Stimulated activated CD8-positive, alpha-beta memory T cell treated with anti-CD3 and anti-CD28 coated beads, Interleukin-15, amount 100 ng/mL, for 4 hours (primary cell): ENCODE measurements at places on chromosomes 7 and 10.

- no peak for DNase-seq
Observed at GRCh38 chr7:142389544-142389943, 131.7 kb upstream of the PRSS58 start.

DNA sequence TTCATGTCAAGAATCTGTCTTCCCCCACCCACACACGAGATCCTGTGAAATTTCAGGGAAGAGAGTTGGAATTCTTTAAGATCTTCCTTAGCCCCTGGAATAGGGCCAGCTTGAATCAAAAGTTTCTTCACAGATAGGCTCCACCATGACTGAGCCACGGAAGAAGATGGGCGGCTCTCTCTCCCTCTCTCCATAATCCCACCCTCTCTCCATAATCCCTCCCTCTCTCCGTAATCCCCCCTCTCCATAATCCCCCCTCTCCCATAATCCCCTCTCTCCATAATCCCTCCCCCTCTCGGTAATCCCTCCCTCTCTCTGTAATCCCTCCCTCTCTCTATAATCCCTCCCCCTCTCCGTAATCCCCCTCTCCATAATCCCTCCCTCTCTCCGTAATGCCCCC lies 20.4 kb downstream of the SHH start:
- no peak for DNase-seq

DNA sequence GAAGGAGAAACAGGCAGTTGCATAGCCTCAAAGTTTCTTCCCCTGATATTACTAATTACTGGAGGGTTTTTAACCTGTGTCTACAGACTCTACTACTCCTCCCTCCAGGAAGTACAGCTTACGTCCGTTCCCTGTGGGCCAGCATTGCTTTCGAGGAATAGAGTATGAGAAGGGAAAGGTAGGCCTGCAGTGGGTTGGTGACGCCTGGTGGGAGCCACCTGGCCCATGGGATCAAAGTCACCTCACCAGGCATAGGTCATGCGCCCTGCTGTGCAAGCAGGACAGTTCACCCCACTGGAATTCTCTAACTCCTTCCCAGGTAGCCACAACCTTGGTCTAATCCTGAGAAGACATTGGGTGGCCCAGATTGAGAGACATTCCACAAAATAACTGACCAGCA lies 29.8 kb downstream of the LMTK2 start:
- DNase-seq: no peak

- no peak for DNase-seq
Observed at GRCh38 chr7:117875566-117875965, 2.3 kb upstream of the CTTNBP2 start.

GRCh38 chr7:98206451-98207330 lies 4.5 kb upstream of the BHLHA15 start:
- no peak for DNase-seq

- no peak for DNase-seq
Observed at GRCh38 chr7:43353902-43354301, 229.0 kb upstream of the STK17A start.

GRCh38 chr10:96325719-96326373 lies 21.6 kb downstream of the DNTT start:
- DNase-seq: no peak

DNA sequence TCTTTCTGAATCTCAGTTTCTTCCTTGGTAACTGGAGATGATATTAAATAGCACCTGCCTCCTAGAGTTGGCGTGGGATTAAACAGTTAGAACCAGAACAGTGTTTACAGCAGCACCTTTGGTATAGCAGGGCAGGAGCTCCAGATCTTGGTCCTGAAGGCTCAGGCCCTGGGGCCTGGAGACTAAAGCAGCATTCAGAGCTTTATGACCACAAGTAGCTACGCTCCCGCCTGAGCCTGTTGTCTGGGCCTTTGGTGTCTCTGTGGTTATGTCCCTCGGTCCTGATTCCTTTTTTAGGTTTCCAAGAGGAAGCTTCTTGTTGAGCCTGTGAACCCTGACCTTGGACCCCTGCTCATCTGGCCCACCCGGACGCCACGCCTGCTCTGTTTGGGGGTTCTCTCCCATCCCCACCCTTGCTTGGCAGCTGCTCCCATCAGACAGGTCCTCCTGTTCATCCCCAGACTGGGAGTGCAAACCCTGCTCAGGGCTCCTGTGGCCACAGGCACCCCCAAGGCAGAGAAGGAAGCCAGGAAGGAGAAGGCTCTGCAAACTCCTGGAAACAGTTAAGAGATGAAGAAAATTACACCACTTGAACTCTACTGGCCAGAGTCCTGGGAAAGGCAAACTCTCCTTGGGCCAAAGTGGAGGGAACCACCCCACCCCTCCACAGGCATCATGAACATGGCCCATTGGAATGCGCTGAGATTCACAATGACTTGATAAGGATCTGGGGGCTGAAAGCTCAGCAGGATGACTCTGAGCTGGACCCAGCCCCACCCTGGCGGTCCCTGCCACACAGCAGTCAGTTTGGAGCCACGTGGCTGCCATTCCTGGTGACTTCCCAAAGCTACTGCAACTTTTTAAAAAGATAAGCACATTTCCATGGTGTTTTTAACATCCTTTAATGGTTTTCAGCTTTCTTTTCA lies 50.1 kb upstream of the TMEM72 start:
- DNase-seq: no peak
